ENCODE measurements at places on chromosomes 5 and 9.

DNA sequence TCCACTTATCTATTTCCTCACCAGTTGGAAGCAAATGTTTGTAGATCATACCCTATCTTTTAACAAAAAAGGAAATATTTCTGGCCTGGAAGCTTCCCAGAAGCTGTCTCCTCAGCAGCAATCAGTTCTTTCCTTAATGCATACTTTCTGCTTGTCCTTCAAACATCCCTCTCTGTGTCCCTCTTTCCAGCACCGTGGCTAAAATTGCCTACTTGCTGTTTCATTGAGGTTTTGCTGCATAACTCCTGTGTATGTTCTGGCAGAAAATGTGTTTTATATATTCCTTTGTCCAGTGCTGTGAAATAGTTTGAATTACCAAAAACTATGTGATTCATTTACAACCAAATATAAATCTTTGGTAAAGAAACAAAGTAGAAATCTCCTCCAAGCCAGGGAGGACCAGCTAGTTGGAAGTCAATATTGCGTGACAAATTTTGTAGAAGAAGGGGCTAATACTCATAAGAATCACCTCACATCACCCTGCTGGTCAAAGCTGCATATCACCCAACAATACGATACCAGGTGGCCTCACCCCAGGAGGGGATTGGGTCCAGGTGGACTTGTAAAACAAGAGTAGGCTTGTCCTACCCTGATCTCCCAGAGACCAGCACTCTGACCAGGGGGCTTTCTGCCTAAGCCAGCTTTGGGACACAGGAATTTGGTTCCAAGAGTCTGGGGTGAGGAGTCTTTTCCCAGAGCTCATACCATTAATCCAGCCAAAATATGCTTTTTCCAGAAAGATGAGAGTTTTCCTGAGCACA lies 198.4 kb upstream of the SNX2 start:
- no peak for DNase-seq

- no peak for DNase-seq
Observed at GRCh38 chr9:127305838-127306226, 41.3 kb downstream of the GARNL3 start.

DNA sequence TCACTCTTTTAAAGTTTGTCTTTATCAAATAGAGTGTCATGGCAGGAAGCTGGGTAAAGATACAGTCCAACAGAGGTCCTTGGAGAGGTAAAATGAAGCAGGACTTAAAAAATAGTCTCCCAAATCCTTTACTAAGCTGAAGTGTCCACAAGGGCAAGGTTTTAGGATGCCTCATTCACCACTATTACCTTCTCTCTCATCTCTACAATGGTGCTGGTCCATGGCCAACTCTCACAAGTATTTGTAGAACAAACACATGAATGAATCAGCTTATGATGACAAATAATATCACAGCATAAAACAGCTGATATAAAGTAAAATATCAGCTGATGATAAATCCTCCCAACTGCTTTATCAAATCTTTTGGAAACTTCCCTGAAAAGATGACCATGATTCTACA lies 162.3 kb upstream of the ZNF462 start:
- DNase-seq, result no peak

- no peak for DNase-seq
Observed at GRCh38 chr5:158599157-158599556, 500.6 kb downstream of the EBF1 start.

DNA sequence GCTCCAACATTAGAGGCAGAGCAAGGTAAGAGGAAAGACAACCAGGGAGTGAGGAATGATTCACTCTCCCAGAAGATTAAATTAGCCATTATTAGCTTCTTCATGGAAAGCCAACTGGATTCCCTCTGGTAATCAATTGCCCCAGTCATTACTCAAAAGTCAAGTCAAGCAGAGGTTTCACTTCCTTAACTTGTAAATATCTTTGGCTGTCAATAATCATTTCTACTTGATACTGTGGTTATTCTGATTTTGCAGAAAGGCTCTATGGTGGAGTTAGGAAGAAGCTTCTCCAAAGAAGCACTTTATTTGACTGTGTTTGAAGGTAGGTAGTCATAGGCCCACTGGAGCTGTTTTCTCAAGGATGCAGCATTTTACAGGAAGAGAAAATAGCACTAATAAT lies 78.0 kb downstream of the JAKMIP2 start:
- no peak for DNase-seq

GRCh38 chr5:136963504-136963903 lies 535.6 kb downstream of the SPOCK1 start:
- no peak for DNase-seq

DNA sequence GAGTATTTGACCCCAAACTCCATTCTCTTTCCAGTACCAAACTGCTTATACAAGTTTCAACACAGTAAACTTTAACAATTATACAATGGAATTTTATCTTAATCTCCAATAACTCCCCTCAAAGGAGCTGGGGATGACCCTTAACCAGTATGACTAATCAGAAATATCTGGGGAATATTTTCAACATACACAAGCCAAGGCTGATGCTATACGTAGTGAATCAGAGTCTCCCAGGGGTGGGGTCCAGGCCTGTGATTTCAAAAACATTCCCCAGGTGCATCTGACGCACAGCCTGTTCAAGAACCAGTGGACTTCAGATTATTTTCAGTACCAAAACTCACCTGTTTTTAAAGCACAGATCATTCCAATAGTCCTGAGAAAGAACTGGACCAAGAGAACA lies 11.8 kb upstream of the SEMA5A start:
- DNase-seq, result no peak

DNA sequence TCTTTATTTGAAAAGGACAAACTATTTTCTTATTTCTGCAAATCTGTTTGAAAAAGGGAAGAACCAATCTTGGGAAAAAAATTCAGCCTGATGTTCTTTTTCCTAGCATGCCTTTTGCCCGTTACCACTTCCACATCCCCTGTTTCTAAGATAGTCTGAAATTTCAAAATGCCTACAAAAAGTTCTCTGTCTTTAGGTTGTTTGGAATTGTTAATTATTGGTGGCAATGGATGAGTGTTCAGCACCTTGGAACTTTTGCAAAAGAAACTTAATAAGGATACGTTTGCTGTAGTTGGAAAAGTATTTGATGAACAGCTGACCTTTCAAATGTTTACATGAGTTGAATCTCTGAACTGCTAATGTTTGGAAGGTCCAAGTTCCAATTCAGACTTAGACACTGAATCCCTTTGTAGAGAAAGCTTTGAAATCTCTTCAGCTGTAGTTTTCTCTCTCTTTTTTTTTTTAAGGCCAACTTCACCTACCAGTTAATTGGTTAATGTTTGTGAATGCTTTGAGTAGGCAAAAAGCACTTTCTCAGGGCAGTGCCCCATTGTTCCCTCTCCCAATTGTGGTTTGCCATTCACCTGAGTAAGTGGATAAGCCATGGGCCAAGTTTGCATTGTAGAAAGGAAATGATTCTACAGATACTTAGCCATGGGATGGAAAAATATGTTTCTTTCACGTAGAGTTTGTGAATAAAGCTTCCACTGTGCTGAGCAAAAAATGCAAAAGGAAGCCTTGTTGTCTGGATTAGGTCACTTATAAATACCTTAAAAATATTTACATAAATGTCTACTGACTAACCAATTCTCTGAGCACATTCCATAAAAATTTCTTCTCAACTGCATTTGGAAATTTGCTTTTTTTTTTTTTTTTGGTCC lies 156.4 kb upstream of the ELL2 start:
- DNase-seq, result no peak

GRCh38 chr5:115227281-115227680 lies 35.4 kb downstream of the PGGT1B start:
- DNase-seq, result no peak

- DNase-seq, result no peak
Observed at GRCh38 chr9:13372510-13372909, 93.0 kb upstream of the MPDZ start.

DNA sequence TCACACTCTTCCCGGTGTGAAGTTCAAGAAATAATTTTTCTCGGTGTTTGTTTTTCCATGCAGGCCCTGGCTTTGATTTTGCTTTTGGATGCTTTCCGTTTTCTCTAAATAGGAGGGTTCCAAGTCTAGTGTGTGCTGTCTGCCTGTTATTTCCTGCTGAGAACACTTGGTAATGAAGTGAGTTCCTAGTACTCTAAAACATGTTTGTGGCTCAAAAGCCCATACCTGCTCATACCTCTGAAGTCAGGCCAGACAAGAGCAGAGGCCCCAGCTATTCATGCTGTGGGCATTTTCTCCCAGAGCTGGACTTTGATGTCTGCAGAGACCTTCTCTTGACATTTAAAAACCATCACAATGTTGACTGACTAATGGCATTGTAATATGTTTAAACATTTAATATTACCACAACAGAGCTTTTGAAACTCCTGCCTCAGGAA lies 211.2 kb downstream of the GOLPH3 start:
- no peak for DNase-seq
